ENCODE measurements at places on chromosomes 11 and 22.

DNA sequence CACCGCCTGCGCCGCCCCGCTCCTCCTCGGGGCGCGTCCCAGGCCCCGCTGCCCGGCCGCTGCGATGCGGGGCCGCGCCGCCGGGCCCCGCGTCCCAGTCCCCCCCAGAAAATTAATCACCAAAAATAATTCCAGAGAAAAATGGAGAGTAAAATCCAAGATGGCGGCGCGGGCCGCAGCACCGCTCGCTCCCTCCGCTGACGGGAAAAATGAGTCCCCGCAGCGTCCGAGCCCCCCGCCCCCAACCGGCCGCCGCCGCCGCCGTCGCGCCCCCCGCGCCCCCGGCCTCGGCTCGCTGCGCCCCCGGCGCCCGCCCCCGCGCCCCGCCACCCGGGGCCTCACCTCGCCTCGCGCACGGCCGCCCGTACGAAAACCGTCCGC is at the start of gene KMT5B:
Gene KMT5B (minus strand): TSS at position 162 of the 381 bp plus-strand sequence. CDS start 23,220 bp downstream, outside the sequence.
- peak; percentile 66 for DNase-seq

DNA sequence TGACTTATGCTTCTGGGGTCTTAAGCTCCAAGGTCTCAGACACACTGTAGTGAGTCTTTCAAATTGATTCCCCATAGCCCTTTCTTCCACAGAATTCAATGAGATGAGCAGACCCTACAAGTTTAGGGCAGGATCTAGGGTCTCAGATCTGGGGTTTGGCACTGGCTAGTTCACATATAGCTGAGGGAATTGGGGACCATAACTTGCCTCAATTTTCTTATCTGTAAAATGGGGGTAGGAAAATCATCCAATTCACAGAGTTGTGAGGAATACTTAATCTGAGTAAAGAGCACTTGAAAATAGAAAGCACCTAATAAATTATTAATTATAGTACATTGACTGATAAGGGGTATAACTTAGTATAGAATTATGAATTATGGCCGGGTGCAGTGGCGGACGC is 5.9 kb upstream of the CCDC117 start:
- DNase-seq = no peak

DNA sequence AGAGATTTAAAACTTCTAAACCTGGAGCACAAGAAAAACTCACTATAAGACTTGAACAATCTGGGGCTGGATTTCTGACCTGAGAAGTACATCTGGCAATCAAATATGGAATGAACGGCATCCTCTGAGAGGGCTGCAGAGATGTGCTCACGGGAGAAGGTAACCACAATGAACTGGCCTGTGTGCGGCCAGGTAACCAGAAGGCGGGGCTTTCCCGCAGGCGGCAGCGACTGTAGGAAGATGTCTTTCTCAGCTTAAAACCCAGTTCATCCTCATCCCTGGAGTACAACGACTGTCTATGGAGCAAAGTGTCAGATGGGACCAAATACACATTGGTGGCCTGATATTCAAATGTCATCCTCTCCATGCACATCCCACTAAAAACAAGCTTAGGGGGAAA is 24.5 kb downstream of the MICAL3 start:
- DNase-seq = peak; percentile 20

DNA sequence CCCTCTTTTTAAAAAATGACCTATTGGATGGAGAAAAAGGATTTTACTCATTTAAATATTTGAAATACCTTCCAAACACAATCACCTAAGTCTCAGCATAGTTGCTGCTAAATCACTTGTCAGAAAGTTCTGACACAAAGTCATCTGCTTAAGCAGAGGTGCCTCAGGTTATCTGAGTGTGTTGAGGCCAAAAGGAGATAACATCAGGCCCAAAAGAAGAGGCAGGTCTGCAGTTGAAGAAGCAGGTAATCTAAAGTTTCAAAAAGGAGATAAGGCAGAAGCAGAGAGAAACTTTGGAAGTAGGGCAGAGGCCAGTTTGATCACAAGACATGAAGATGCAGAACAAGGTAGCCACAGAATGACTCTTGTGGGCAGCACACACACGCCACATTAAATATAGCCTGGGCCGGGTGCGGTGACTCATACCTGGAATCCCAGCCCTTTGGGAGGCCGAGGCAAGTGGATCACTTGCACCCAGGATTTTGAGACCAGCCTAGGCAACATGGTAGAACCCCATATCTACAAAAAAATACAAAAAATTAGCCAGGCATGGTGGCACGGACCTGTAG is 175.7 kb upstream of the API5 start:
- no peak for DNase-seq

All from body of pancreas (tissue), 4 donors.